Activated T-cell treated with anti-CD3 and anti-CD28 coated beads, Interleukin-2, amount 50 U/mL, for 48 hours (primary cell): ENCODE measurements at places on chromosomes 16 and 17.

DNA sequence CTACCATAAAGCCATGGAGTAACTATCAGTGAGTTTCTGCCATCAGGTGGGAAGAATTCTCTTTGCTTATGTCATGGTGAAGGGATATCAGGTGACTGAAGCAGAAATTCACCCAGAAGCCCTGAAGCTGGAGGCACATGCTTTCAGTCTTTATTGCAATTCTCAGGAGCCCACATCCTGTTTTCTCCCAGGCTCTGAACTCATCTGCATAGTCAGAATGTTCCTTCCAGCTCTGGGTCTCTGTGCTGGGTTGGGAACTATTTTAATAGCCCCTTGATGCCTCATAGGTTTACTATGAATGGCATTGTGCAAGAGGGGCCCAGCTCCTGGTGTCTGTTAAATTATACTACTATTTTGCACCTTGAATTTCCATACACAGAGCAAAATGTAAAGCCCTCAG lies 198.4 kb upstream of the SOX9 start:
- no peak for DNase-seq

- no peak for DNase-seq
Observed at GRCh38 chr16:5188989-5189352, 91.4 kb upstream of the EEF2KMT start.

GRCh38 chr17:11269210-11269609 lies 28.2 kb downstream of the SHISA6 start:
- DNase-seq, result no peak

GRCh38 chr16:30927789-30928378 lies 4.5 kb downstream of the FBXL19 start:
- DNase-seq, result peak; percentile 41

DNA sequence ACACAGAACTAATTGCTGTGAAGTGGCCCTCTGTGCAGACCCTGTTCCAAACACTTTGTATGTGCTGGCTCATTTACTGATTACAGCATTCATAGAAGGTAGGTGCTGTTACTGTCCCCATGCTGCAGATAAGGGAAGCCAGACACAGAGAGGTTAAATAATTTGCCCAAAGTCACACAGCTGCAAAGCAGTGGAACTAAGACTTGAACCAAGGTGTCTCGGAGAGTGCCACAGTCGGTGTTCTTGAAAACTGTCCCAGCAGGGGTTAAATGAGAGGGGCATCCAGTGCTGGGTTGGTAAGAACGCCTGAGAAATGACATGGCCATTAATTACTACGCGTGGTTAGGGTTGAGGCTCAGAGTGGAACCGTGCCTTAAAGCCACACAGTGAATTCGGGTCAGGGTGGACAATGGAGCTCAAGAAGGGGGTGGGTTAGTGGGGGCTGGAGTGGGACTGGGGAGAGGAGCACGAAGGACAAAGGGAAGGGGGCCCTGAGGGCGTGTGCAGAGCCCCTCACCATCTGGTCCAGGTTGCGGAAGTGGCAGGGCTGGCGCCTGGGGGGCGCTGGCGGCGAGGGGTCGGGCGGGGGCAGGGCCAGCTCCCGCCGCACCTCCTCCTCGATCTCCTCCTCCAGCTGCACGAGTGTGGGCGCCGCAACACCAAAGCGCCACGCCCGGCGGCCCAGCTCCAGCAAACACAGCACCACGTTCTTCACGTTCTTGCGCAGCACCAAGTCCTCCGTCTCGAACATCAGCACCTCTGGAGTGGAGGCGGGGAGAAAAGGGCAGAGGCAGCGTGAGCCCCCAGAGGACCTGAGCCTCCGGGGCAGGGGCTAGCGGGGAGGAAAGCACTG lies 3.3 kb downstream of the GAS2L2 start:
- DNase-seq, result no peak

GRCh38 chr16:55555436-55555835 lies 11.0 kb upstream of the CAPNS2 start:
- DNase-seq, result no peak

GRCh38 chr16:88886845-88887521 lies 20.5 kb upstream of the PABPN1L start:
- no peak for DNase-seq
